ENCODE measurements at places on chromosomes 1 and 21.
A peak's percentile ranks its signal among the peaks of the same experiment; 100 is the strongest.

- peak; percentile 52 for DNase-seq
Measured at GRCh38 chr1:30111431-30111830, 612.0 kb downstream of the MATN1 start.

DNA sequence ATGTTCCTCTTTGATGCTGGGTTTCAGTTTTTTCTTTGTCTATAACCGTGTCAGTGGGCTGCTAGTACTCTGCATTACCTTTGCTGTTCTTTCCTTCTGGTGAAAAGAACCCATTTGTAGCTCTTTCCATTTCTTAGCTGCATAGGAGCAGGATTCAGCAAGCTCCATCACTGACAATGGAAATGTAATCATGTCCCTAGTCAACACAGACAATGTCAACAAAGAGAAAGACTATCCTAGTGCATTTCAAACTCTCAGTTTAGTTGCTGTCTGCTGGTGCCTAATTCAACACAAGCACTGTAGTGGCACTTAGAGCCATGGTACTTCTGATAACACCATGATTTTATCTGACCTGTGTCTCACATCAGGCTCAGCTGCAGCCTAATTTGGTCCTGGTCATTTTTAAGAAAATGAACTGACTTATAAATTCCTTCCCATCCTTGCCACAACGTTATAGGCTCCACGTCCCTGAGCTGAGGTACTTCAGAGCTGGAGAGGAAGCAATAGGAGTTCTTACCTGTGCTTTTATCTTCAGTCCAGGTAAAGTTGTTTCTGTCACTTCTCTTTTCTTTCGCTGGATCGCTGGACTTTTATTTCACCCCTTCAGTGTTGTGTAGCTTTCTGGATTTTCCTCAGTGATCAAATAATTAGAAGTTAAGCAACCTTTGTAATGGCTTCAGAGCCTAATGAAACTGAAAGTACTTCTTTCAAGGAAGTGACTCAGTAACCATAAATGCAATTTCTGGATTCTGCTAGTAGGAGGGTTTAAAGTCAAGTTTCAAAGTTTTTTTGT, at the start of gene GBP3:
Gene GBP3 (minus strand): TSS at position 700 of the 793 bp plus-strand sequence. CDS start 2,145 bp downstream, outside the sequence.
- DNase-seq: peak; percentile 77

GRCh38 chr1:202585590-202585933, 124.7 kb downstream of the SYT2 start:
- no peak for DNase-seq

GRCh38 chr1:8334106-8334851, 16.4 kb downstream of the SLC45A1 start:
- DNase-seq: no peak

GRCh38 chr1:160608514-160608913, 29.2 kb upstream of the CD84 start:
- no peak for DNase-seq

GRCh38 chr1:4367230-4367777, 287.1 kb upstream of the AJAP1 start:
- no peak for DNase-seq

DNA sequence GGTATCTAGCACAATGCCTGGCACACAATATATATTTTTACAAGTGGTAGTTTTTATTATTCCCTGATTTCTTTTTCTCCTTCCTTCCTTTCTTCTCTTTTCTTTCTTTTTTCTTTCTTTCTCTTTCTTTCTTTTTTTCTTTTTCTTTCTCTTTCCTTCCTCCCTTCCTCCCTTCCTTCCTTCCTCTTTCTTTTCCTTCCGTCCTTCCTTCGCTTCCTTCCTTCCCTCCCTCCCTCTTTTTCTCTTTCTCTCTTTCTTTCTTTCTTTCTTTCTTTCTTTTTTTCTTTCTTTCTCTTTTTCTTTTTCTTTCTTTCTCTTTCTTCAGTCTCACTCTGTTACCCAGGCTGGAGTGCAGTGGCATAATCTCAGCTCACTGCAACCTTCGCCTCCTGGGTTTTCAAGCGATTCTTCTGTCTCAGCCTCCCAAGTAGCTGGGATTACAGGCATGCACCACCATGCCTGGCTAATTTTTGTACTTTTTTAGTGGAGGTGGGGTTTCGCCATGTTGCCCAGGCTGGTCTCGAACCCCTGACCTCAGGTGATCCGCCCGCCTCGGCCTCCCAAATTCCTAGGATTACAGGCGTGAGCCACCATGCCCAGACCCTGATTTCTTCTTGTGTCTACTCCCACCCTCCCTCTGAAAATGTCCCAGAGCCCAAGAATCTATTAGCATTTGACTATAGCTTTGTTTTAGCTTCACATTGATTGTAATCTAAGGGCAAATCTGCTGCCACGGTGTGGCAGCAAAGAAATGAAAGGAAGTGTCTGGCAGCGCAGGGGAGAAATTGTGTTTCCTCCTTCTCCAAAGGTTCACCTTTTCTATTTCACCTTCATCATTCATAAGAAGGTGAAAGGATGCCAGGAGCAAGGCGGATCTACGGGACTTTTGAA, 19.9 kb upstream of the ABCB10 start:
- no peak for DNase-seq

DNA sequence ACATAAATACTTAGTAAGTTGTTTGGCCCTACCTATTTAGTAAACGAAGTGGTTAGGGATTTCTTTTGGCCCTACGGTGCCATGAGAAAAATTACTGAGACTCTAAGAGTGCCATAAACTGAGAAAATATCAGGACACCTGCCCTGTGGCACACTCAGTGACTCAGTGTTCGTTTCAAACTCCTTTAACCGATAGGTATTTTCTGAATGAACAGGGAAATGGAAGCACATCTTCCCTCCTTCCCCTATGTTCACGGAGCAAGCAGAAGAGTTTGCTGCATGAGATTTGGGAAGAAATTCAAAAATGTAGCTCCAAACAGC, 134.2 kb downstream of the KAZN start:
- DNase-seq: no peak

- DNase-seq: no peak
Measured at GRCh38 chr1:43509740-43510375, 20.8 kb upstream of the PTPRF start.

DNA sequence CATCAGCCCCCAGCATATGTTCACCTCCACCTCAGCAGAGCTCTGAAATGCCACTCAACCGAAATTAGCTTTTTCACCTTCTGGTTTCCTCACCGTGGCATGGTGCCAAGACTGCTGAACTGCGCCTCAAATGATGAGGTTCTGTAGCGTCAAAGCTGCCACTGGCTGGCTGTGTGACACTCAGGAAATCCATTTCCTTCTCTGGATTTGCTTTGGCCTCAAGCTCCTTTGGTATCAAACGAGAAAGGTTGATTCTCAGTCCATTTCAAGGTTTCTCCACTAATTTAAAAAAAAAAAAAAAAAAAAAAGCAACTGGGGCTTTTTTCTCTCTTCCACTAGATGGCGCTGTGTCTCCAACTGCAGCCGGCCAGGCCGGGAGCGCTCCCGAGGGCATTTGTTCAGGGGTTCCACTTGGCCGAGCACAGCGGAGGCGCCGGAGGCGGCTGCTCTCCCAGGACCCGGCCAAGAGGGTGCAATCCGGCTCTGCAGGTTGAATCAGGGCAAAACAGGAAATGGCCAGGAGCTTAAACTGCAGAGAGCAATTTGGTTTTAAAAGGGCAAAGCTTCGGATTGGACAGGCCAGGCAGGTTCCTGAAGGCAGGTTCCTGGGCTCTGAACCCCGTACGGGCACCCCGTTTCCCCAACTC, 26.5 kb upstream of the PLA2G2C start:
- DNase-seq: peak; percentile 56
